ENCODE measurements at places on chromosomes 3 and 15.
A peak's percentile ranks its signal among the peaks of the same experiment; 100 is the strongest.

- no peak for DNase-seq
Measured at GRCh38 chr3:56960234-56960917, 100.1 kb upstream of the SPATA12 start.

DNA sequence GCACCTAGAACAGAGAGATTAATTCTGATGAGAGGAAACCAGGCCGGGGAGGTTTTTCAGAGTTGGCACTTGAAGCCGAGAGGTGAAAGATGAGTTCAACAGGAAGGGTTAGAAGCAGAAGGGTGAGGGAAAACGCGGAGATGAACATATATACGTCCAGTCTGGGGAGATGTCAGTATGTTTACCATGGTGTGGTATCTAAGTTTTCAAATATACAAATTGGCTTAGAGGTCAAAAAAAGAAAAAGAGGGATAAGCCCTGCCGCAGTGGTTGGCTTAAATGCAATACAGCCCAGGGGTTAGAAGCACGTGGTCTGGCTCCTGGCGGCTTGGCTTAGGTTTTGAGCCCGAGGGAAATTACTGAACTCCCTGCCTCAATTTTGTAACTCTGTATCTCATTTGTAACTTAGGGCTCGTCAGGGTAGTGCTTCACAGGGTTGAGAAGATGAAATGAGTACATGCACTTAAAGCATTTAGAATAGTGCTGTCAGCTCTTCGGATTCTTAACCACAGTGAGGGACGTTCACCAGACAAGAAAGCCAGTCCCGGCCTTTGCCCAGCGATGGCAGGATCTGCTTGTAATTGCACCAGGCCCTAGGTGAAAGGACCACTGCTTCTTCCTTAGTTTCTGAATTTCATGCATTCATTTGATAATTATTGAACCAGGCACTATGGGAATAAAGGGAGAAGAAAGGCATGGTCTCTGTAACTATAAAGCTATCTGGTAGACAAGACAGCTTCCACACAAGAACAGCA lies 6.4 kb downstream of the HES1 start:
- DNase-seq = peak; percentile 78

GRCh38 chr3:16548721-16549120 lies 35.2 kb upstream of the RFTN1 start:
- no peak for DNase-seq

DNA sequence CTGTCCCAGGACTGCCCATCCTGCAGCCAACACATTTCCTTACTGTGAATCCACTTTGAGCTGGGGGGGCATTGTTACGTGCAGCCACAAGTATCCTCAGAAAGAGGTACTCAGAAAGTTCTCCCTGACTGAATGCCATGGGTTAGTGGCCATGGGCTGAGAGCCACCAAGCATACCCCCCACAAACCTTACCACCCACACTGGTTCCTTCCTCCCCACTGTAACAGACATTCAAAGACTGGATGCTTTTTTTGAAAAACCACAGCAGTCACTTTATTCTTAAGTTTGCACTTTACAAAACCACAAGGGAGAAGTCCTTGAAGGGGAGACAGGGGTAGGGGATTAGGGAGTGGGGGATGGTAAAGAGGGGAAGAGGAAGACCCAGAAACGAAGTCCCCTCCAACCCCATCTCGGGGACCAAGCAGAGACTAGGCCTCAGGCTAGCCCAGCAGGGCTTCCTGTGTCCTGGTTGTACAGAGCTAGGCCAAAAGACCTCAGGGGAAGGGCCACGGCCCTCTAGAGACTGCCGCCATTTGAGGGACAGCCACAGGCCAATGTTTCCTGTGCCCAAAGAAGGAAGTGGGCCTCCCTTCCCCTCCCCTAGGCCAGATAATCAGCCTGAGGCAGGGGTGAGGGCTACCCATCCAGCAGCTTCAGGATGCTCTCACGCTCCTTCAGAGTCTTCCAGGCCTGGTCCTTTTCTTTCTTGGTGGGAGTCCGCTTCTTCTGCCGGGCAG lies 10.1 kb upstream of the CAMK1 start:
- DNase-seq = no peak

- DNase-seq = no peak
Measured at GRCh38 chr15:98720031-98720430, 71.7 kb downstream of the IGF1R start.

GRCh38 chr15:61653110-61653509 lies 407.1 kb downstream of the VPS13C start:
- no peak for DNase-seq

- no peak for DNase-seq
Measured at GRCh38 chr3:161070252-161070930, 34.8 kb downstream of the B3GALNT1 start.

- no peak for DNase-seq
Measured at GRCh38 chr3:165491487-165491886, 295.3 kb upstream of the SLITRK3 start.

DNA sequence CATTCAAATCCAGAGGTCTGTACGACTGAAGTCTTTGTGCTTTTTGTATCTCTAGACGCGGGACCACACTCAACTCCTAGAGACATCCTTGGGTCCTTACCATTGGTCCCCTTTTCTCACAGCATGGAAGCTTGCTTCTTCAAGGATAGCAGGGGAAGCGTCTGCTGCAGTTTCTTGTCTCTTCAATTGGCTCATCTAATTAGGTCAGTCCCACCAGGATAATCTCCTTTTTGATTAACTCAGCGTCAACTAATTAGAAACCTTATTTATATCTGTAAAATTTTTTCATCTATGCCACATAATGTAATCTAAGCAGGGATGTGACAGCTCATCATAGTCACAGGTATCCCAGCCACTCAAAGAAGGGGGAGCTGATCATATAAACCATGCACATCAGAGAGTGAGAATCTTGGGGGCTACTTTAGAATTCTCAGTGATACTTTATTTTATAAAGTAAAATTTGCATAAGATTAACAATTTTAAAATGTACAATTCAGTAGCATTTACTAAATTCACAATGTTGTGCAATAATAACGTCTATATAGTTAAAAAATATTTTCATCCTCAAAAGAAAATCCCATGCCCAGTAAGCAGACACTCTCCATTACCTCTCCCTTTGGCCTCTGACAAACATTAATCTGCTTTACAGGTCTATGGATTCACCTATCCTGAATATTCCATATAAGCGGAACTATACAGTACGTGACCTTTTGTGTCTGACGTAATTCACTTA lies 47.5 kb upstream of the ZNF385D start:
- DNase-seq = no peak

- no peak for DNase-seq
Measured at GRCh38 chr15:50830477-50831354, 65.2 kb upstream of the SPPL2A start.

DNA sequence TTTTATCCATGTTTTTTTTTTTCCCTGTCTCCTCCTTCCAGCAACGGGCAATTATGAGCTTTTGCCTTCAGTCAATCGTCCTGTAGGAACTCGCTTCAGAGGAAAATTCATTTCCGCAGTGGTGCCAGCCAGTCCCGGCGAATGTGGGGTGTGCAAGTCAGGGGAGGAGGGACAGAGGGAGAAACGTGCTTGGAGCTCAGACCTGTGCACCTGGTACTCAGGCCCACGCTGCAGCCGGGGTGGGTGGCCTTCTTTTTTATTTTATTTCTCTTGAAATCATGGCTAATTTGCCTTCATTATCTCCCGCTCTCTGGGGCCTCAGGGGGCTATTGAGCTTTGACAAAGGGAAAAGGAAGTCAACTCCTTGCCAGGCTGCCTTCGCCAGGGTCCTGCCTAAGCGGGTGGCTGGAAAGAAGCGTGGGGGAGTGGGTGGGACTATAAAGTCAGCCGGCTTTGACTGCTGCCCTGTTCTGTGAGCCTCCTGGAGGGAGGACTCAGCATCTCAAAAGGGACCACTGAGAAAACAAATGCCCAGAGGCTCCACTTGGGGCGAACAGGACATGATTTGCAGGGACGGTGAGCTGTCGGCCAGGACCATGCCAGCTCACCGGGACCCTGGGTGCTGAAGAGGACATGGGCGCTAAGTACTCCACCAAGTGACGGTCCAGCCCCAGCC lies 5.5 kb downstream of the GRIP2 start:
- DNase-seq = no peak

GRCh38 chr3:175018946-175019727 lies 160.0 kb downstream of the NAALADL2 start:
- DNase-seq = no peak

GRCh38 chr3:194536871-194537637 lies 50.3 kb upstream of the ATP13A3 start:
- peak; percentile 89 for DNase-seq

- no peak for DNase-seq
Measured at GRCh38 chr3:159137949-159138348, 336.1 kb downstream of the MFSD1 start.

DNA sequence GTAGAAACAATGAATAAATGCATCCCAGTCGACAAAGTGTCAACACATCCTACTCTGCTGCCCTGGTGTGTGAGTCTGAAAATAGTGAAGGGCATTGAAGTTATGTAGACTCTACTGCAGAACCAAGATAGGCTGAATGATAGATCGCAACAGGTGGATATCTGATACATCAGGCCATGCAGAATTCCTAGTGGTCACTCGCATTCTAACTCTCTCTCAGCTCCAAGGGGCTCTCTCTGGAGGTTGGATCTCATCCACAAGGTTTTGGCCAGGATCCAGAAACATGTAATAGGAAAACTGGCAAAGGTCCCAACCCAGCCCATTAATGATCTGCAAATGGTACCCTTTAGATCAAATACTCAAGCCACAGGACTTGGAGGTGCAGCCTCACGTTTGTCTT lies 514.1 kb downstream of the MAGI1 start:
- DNase-seq = peak; percentile 41

DNA sequence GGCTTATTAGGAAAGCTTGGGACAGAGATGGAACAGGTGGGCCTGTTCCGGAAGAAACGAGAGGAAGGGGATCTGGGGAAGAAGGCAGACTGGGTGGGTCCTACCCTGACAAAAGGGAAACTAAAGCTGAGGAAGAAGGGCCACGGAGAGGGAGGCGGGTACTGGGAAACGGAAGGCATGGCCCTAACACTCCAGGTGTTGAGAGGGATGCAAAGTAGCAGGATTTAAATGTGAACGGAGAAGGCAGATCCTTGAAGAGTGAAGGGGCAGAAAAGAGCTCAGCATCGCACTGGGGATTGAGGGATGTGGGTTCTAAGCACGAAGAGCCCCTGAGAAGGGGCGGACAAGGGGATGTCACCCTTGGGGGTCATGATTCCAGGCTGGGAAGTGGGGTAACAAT lies 735 bp downstream of the STIMATE start:
- no peak for DNase-seq

- DNase-seq = no peak
Measured at GRCh38 chr3:190504354-190505125, 9.3 kb upstream of the IL1RAP start.

DNA sequence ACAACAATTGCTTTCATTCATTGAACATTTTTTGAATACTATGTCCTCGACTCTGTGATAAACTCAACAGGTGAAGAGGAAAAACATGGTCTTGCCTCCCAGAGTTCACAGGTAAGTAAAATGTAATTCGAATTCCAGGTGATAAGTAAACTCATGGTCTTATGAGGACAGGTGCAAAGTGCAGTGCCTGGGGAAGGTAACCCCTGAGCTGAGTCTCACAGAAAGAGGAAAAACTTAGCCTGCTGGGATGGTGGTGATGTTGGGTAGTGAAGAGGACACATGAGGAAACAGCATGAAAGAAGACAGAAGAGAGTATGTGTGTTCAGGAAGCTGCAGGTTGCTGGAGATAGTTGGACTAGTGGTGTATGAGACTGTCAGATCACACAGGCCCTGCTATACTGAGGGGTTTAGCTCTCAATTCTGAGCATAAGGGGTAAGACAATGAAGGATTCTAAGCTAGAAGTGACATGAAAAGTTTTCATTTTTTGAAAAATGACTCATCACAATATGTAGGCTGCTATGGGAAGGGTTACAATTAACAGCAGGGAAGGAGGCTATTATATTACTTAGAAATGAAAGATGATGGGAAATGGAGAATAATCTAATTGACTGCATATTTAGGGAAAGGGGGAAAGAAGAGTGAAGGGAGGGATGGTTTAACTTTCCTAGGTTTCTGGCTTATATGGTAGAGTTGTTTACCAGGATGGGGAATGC lies 111.3 kb downstream of the ISL2 start:
- DNase-seq = no peak

DNA sequence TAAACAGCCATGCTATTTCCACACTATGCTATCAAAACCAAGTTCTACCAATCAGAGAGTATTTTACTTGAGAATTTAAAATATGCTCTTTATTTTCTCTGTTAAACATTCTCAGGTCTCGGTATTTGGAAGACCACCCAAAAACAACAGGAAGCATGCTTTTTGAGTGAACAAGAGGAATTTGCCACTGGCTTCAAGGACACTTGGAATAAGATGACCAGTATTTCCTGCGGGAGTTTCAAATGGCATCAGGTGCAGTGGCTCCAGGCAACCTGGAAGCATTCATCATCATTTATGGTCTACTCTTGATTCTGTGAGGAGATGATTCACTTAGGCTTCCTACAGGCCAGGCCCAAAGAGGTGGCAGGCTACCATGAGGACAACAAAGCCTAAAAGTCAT lies 305.7 kb upstream of the ATP11B start:
- peak; percentile 54 for DNase-seq

- no peak for DNase-seq
Measured at GRCh38 chr15:89095073-89095472, 6.8 kb downstream of the ABHD2 start.

DNA sequence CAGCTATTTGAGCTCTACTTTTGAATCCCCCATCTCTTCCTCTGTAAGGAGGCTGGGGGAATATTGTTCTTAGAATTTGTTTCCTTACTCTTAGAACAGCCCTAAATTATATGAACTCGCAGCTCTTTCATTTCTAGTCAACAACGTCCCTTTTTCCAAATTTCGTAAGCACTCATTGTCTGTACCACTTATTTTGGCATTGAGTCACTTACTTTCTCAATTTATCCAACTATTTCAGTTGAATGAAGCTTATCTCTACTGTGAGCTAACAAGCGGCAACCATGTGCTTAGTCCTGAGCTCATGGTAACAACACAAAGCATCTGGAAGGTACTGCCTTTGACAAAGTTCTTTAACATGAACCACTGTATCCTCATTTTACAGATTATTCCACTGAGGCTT lies 191.1 kb downstream of the GREM1 start:
- DNase-seq = no peak

GRCh38 chr15:56568466-56569167 lies 103.7 kb upstream of the MNS1 start:
- DNase-seq = no peak

DNA sequence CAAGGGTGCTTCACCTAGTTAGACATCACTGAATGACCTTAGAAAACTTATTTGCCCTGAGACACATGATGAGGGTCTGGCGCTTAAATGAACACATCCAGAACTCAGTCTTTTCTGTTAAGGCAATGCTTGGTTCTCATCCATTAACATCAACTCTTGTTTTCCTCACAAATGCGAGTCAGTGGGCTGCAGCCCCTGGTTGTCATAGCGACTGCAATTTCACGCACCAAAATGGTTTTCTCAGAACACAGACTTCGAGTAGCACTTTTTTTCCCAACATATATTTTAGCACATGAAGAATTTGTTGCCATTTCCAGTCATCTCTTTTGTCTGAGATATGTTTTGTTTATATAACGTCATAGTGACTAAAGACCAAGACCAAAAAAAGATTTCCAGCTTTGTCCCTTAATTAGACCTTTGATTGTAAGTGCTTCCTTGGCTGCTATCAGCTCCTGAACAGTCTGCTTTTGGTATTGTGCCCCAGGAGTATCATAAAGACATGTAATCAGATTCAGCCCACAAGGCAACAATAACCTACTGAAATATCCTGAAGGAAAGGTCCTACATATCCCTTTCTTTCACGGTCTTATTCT lies 68.5 kb downstream of the GPR176 start:
- no peak for DNase-seq

GRCh38 chr3:170524073-170524472 lies 61.8 kb downstream of the SLC7A14 start:
- peak; percentile 37 for DNase-seq

Measured in DMS79 treated with DMSO at 0.1 percent for 48 hours (cell line).